ENCODE measurements at places on chromosomes 11 and 22.

GRCh38 chr11:126518071-126518971 lies 162.8 kb downstream of the ST3GAL4 start:
- no peak for DNase-seq

GRCh38 chr22:20952544-20953341 lies 14.3 kb upstream of the AIFM3 start:
- no peak for DNase-seq

DNA sequence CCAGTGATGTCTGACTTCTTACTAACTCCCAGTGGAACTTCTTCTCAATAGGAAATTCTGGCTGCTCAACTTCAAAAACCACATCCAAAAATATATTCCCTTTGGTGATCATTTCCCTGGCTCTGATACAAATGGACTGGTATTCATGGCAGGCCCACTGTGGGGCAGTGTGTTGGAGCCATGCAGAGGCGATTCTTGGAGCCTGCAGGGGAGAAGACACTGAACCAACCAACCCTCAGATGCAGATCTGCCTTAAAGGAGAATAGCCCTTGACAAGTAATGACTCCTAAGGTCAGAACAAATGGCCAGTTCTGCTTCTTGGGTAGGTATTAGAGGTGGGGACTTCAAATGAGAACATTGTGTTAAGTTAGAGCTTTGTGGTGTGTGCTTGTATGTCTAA lies 12.2 kb downstream of the OR4D9 start:
- DNase-seq: no peak

- DNase-seq: no peak
These were observed 13.1 kb downstream of the RHOG start for GRCh38 chr11:3827434-3828186.

- DNase-seq: peak; percentile 89
These were observed 15.5 kb upstream of the UPK3A start for GRCh38 chr22:45268958-45269844.

GRCh38 chr11:2899080-2899783 lies 13.7 kb upstream of the CDKN1C start:
- DNase-seq: no peak

GRCh38 chr11:17145972-17146371 lies 61.8 kb downstream of the PIK3C2A start:
- DNase-seq: no peak

GRCh38 chr11:131909426-131910177 lies 539.2 kb downstream of the NTM start:
- DNase-seq: no peak

DNA sequence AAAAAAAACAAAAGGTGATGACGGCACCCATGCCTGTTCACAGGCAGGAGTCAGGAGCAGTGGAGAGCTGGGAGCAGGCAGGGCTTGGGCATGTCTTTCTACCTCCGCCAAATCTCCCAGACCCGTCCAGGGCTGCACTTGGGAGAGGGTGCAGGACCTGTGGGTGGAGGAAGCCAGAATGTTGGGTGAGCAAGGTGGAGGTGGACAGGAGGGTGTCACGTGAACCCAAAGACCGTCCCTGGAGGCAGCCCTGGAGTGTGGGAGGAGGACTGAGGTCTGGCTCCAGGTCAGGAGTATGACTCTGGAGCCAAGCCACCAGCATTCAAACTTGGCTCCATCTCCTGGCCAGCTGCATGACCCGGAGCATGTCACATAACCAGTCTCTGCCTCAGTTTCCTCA lies 26.6 kb upstream of the RELT start:
- no peak for DNase-seq

- no peak for DNase-seq
These were observed 5.1 kb downstream of the F2 start for GRCh38 chr11:46724088-46724487.

DNA sequence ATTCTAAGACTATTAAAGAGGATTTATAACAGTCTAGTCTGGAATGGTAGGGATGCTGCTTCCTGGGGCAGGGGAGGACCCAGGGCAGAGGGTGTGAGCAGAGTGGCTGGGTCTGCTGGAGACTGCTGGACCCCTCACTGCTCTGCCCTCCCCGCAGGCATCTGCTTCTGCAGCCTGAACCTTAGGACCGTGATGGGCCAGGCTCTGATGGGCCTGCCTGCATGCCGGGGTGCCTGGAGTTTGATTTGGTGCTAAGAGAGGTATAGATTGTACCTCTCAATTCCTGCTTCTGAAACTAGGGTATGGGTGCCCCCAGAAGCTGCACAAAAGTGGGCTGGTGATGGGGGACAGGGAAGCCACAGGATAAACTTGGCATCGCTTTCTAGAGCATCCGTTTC lies 54.9 kb downstream of the CD82 start:
- DNase-seq: no peak

DNA sequence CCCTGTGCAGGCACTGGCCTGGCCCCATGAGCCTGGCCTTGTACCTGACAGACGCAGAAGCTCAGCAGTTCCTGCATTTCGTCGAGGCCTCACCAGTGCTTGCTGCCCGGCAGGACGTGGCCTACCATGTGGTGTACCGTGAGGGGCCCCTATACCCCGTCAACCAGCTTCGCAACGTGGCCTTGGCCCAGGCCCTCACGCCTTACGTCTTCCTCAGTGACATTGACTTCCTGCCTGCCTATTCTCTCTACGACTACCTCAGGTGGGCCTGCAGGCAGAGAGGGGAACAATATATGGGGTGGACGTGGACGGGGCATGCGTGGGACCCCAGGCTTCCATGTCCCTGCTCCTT lies 4.9 kb downstream of the LARGE2 start:
- no peak for DNase-seq

- DNase-seq: no peak
These were observed 25.7 kb downstream of the LRRC10B start for GRCh38 chr11:61534025-61534932.

DNA sequence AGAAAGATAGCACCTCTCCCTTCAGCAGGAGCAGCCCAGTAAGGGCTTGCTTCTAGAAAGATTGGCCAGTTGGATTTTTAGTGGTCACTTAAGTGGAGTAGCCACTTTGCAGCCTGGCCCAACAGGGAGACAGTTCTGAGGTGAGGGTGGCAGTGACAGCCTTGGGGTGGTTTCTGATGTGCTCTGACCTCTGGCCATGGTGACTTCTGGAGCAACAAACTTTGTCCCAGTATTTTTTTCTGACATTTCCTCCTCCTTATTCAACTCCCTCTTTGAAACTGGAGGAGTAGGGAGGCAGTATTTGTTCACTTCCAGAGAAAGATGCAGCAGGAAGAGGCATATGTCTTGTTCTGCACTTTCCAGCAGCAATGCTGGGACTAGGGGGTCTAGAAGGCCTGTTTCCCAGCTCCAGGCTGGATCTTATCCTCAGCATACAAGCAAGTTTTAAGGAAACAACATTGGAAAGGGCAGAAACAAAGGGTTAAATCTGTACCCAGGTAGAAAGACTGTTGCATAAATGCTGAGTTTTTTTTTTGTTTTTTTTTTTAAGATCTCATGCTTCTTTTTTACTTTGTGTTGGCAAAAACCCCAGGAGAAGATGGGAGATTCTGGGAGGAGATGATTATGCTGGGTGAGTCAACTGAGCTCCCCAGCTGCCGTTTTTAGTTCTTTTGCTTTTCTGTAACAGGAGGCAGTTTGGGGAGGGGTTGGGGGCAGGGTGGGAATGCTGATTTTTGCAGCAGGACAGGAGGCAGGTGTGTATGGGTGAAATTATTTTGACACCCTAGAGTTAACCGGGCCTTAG lies 37.2 kb downstream of the RCOR2 start:
- no peak for DNase-seq

GRCh38 chr11:64863391-64864060 lies 14.9 kb downstream of the EHD1 start:
- no peak for DNase-seq

DNA sequence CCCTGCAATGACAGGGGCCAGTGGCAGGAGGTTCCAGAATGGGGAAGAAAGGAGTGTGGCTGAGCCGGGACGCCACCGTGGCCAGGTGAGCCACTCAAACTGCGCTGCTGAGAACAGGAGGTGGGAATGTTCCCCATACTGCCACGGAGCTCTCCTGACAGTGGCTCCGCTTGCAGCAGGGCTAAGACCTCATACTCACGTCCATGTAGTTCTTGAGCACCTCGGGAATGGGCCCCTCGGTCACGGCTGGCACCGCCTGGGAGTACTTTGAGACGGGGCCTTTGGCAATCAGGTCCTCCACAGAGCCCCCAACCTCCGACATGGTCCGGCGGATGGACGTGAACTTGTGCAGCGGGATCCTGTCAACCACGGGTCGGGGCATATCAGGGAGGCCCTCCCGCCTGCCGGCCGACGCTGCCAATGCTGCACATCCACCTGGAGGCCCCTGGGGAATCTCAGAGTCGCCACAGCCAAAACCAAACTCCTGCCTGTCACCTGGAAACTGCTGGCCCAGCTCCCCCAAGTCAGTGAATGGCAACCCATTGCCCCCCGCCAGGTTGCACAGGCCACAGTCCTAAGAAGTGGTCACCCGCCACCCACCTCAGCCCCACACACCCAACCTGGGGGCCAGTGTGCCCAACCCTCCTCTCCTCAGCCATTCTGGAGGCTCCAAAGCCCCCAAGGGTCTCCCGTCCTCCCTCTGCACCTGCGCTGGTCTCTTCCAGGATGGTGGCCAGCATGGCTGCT lies 2.4 kb downstream of the CTSD start:
- no peak for DNase-seq
